ENCODE measurements at places on chromosomes 2 and 18. TPM values are rescaled to one million over a fixed set of nuclear protein-coding genes. Genes with fewer than 3 reads are reported as not detected.
A peak's percentile ranks its signal among the peaks of the same experiment; 100 is the strongest.

GRCh38 chr2:53334610-53335009 is 433.0 kb upstream of the CHAC2 start:
- no peak for DNase-seq

DNA sequence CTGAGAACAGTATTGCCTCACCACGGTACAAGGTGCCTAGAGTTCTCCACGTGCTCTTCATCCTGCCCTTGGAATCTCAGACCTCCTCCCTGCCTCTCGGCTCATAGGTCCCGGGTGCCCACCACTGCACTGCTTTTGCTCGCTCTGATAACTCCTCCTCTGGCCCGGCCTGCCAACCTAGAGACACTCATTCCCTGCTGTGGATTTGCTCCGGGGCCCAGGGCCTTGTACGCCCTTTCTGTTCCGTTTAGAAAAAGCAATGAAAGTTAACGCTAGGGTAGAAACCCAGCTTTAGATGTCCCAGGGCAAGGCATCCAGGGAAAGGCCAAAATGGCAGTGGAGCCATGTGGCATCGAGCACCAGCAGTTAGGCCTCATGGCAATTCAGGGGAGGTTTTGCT is 253.9 kb downstream of the VAPA start:
- no peak for DNase-seq

BMP10 gene
- total RNA-seq: not detected

ELOA2 gene
- not detected for total RNA-seq

DNA sequence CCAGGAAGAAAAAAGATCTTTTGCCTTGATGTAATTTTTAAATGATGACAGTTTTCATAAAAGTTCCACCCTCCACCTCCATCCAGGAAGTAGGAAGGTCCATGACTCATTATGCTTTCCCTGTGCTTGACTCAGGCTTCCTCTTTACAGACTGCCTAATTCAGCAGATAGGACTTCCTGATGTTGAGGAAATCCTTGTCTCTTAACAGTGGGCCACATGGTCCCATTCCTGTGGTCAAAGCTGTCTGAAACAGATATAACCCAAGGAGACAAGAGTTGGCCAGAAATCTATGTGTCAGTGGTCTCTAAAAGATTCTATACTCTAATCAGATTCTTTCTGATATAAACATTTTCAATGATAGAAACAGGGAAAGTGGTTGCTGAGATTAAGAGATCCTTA is 119.1 kb downstream of the BAZ2B start:
- no peak for DNase-seq

GRCh38 chr2:191977754-191978153 is 130.9 kb upstream of the CAVIN2 start:
- no peak for DNase-seq

DNA sequence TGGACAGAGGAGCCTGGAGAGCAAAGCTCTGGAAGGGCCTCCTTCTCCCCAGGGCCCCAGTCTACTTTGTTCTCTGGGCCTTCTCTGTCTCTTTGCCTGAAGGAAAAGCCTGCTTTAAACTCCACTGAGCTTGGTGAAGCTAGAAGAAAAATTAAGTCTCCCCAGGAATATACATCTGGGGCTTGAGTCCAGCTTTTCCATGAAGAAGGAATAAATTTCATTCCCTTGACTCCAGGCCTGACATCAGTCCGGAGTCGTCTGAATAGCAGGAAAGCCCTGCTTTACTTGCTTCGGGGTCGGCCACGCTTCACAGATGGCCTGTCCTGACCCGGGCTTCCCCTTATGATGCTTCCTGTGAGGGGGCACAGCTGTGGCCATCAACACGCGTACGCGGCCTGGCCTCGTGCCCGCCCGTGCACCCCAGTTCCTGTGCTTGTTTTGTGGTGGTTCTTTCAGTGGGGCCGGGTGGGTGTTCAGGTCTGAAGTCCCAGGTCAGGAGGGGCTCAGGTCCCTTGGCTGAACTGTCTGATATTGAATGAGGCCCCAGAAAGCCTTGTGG is 73.6 kb downstream of the ACOXL start:
- no peak for DNase-seq

DNA sequence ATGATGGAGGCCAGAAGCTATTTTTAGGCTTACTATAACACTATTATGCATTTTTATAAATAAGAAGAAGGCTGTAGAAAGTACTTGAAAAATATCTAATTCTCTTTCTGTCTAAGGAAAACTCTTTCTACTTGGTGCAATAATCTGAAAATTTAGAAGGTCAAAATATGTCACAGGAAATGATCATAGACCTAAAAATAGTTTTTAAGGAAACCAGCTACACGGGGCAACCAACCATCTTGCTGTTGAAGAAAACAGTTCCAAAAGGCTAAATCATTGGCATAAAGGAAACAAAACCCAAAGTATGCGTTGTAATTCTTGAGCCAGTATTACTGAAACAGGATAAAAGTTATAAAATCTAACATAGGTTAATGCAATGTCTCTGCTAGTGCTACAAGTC is 40.2 kb downstream of the SOCS6 start:
- DNase-seq: no peak

BCL11A gene
- 0.30 TPM for total RNA-seq

DNA sequence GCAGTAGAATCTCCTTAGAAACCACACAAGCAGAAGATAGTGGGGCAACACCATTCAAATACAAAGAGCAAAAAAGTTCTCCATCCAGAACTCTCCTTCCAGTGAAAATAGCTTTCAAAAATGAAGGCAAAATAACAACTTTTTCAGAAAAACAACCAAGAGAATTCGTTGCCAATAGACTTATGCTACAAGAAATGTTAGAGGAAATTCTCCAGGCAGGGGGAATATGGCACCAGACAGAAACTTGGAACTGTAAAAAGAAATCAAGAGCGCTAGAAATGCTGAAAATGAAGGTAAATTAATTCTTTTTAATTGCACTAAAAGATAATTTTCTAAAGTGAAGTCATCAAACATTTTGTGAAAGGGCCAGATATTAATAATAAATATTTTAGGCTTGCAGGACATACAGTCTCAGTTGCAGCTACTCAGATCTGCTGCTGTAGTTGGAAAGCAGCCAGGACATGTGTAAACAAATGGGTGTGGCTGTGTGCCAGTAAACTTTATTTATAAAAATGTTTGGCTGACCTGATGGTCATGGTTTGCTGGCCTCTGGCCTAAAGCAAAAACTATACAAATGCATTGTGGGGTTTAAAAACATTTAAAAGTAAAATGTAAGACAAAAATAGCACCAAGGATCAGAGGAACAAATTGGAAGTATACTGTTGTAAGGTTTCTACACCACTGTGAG is 73.7 kb upstream of the TGFA start:
- no peak for DNase-seq

DNA sequence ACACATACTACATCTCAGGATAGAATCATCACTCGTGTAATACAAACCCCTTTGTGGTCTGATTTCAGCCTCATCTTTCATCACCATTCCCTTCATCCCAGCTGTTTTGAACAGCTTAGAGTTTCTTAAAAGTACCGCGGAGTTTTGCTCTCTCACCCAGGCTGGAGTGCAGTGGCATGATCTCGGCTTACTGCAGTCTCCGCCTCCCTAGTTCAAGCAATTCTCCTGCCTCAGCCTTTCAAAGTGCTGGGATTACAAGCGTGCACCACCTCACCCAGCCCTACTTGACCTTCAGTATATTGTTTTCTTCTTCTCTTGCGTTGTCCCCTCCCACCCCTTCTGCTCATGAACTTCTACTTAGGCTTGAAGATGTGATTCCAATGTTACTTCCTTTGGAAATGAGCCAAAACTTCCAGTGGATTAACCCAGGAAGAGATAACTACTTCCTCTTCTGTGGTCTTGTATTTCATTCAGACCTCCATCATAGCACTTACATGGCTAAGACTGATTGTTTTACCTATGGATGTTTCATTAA is 15.8 kb downstream of the ERLEC1 start:
- no peak for DNase-seq

DNA sequence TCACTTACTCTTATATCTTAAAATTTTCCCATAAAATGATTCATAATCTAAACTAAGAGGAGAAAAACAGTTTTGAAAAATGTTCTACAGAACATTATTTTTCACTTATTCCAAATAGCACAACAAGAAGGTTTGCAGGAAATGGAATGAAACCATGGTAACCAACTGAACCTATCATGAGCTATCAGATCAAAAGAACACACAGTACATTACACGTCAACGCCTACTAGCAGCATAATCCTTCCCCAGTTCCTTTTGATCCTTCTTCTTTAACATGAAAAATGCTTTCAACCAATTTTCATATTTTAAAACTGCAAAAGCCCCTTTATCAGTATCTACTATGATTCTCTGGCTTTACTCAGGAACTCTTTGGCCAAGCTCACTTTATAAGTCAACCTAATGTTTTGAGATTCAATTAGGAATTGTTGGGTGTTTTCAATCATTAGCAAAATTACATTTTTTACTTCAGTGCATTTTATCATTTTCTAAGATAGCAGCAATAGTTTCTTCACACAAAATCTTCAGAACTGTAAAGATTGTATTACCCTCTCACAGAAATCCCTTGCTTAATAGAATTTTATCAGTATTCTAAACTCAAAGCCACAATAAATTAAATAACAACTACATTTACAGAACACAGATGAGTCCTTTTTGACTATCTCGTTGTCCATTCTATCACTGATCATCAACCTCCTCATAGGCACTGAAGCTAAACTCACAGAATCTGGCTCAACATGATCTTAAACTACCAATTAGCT is 102.5 kb downstream of the CHN1 start:
- DNase-seq: peak; percentile 11

TUBB8B gene
- not detected for total RNA-seq

- no peak for DNase-seq
Observed at GRCh38 chr2:196971574-196972279, 45.2 kb upstream of the PGAP1 start.

TUBA3D gene
- total RNA-seq: not detected

- DNase-seq: no peak
Observed at GRCh38 chr2:98188351-98189046, 101.5 kb downstream of the VWA3B start.

VIT gene
- not detected for total RNA-seq

COPS9 gene
- 115 TPM for total RNA-seq

- DNase-seq: no peak
Observed at GRCh38 chr18:62341473-62341872, 16.4 kb downstream of the TNFRSF11A start.

SERPINB8 gene
- total RNA-seq: 5.3 TPM

- DNase-seq: no peak
Observed at GRCh38 chr2:190090148-190090547, 27.6 kb upstream of the MSTN start.

DNA sequence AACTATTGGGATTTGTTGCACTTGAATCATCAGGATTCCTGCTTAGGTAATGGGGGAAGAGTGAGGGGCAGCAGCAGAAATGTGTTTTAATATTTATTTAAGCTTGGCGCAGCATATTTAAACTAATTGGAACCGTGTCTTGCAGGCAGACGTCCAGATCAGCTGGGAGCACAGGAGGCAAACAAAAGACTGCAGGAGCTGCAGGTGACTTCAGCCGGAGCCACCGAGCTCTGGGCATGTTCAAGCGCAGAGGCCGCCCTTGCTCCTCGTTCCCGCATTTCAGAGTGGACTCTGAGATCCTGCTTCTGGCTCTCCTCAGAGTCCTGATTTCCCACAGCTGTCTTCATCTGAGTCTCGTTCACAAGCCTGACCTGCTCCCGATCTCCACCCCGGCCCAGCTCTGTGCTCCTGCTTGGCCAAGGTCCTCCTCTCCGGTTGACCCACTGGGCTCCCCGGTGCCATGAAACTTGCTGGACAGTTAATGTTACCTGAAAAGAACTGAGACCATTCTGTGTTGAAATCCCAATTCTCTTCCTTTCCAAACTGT is 475.5 kb downstream of the SOX11 start:
- DNase-seq: no peak

DNA sequence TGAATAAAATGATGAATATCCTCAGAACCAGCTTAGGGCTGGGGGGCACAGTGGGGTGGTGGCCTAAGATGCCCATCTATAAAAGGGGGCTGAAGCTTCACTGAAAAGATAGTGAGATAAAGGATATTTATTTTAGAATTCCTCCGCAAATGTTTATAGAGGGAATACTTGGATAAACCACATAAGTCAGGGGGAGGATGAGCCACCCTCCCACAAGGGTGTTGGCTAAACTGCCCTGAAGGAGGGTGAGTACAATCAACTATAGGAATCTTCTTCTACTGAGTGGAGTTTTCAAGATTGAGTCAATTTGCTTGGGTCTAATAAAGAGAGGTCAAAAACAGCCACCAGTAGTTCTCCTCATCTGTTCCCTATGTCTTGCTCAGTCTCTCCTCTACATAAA is 114.5 kb upstream of the TANK start:
- DNase-seq: no peak

DNA sequence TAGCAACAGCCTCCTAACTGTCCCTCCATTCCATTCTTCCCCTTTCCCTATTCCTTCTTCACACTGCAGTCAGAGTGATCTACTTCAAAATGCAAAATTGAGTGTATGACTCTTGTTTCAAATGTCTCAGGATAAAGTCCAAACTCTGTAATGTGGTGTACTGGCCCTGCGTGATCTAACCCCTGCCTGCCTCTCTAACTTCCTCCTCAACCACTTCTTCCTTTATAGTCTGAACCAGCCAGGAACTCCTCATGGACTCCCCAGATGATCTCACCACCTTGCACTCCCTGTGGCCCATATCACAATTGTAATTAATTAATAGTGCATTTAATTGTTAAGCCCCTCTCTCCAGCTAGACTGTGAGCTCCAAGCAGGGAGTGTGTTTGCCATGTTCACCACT is 3.1 kb upstream of the B3GNT2 start:
- no peak for DNase-seq

DNA sequence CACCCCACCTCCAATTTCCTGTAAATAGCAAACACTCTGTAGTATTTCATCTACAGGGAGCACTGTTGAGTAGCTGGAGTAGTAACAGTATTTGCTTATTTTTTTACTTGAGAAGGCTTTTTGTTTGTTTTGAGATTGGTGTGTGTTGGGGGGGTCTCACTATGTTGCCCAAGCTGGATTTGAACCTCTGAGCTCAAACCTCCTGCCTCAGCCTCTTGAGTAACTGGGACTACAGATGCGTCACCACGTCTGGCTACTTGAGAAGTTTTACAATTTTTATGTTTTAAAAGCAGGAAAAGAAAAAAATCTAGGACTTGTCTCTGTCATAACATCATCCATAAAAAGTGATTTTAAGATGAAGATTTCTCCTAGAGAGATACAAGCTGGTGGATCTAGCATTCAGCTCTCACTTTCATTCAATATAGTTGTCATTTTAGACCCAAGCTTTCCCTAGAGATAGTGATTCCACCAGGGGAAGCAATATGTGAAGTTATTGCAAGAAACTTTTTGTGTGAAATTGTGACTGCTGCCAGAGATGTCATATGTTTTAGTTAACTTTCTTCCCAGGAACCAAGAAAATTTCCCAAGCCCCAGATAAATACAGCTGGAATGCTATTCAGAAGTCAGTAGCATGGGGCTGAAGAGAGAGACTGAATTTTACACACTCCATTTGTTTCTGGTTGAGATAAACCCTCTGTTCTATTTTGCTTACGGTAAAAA is 60.2 kb upstream of the MAP4K3 start:
- DNase-seq: no peak

GRCh38 chr2:2633017-2633416 is 301.9 kb upstream of the MYT1L start:
- no peak for DNase-seq

- no peak for DNase-seq
Observed at GRCh38 chr18:3790703-3791102, 340.7 kb downstream of the TGIF1 start.

TLX2 gene
- total RNA-seq: 0.40 TPM

- DNase-seq: no peak
Observed at GRCh38 chr18:62838475-62839098, 123.2 kb downstream of the PHLPP1 start.

GRCh38 chr2:136010126-136010525 is 24.7 kb upstream of the DARS1 start:
- no peak for DNase-seq

- no peak for DNase-seq
Observed at GRCh38 chr2:152407806-152408205, 72.8 kb downstream of the FMNL2 start.

DES gene
- not detected for total RNA-seq

CASP8 gene
- total RNA-seq: 73.6 TPM

NETO1 gene
- not detected for total RNA-seq

All from activated CD4-positive, alpha-beta T cell treated with anti-CD3 and anti-CD28 coated beads, Interleukin-2, amount 10 ng/mL, durations not matched to agents 7 days and 5 days (primary cell).